ENCODE measurements at places on chromosomes 16 and 17.
A peak's percentile ranks its signal among the peaks of the same experiment; 100 is the strongest.

GRCh38 chr16:65855171-65856145 is 511.0 kb upstream of the CDH5 start:
- no peak for DNase-seq

GRCh38 chr16:85395913-85396878 is 216.9 kb upstream of the GSE1 start:
- DNase-seq, result no peak

DNA sequence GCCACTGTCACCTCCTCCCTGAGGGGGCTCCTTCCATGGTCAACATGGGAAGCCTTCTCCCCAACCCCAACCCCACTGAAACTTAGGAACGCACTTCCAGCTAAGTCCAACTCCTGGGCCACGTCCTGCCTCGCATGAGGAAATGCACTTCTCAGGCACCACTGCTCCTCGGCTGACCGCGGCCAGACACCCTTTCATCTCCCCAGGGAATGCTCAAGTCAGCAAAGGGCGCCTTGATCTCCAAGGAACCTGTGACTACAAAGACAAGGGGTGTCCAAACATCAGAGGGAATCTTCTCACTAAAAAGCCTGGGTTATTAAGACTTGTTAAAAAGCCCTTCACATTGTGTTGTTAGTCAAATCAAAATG is 124.9 kb upstream of the HSBP1 start:
- no peak for DNase-seq

- no peak for DNase-seq
These were observed 6.4 kb downstream of the NHERF1 start for GRCh38 chr17:74754832-74755231.

GRCh38 chr17:16491131-16491702 is 776 bp downstream of the LRRC75A start:
- no peak for DNase-seq

DNA sequence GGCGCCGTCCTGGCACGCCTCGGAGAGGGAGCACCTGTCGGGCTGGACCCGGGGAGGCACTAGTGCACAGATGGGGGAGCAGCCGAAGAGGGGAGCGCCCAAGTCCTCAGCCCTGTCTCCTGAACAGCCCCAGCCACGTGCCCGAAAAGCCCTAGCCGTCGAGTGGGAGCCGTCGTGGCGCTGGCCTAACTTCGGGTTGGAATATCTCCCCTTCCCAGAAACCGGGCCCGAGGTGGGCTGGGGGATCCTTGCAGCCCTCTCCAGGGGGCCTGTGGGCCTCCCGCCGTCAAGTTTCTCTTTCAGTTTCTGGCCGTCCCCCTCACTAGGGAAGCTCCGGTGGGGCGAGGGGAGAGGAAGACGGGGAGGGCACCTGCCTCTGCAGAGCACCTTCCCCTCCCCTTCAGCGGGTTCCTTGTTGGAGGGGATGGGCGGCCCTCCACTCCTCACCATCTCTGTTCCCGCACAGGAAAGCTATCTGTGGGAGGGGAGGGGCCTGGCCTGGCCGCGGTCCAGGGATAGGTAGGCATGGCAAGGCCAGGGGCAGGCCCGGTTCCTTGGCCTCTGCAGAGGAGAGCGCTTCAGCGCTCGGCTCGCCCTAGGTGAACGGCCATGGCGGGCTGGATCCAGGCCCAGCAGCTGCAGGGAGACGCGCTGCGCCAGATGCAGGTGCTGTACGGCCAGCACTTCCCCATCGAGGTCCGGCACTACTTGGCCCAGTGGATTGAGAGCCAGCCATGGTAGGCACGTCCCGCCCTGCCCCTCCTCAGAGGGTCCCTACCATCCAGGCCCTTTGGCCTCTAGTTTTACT is 709 bp downstream of the STAT5A start:
- no peak for DNase-seq

- no peak for DNase-seq
These were observed 18.7 kb upstream of the MC1R start for GRCh38 chr16:89899879-89900481.

- no peak for DNase-seq
These were observed 12.0 kb downstream of the SNN start for GRCh38 chr16:11679941-11680911.

DNA sequence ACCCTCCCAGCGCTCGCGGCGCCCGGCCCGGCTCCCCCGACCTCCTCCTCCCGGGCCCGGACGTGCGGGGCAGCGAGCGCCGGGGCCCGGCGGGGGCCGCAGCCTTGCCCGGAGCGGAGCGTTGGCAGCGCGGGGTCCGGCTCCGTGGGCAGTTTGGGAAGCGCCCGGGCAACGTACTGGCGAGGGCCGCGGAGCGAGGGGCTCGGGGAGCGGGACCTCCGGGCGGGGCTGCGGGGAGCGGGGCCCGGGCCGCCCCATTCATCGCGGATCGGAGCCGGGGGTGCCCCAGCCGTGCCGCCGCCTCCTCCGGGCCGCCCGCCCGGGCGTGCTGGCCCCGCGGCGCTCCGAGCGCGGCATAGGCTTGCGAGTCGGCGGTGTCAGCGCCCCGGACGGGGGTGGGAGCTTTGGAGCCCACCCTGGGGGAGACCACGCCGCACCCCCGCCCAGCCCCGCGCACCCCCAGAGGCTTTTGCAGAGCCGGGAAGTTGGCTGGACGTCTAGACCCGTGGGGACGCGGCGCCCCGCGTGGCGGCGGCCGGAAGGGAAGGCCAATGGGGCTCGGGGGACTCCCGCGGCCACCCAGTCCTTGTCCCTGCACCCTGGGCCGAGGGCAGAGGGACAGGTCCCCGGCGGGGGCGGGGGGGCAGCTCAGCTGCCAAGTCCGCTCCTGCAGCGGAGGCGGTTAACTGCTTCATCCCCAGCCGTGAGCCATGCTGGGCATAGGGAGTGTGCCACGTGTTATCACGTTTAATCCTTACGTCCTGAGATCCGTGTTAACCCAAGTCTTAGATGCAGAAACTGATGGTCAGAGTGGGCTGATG is 852 bp downstream of the ZNF469 start:
- no peak for DNase-seq

DNA sequence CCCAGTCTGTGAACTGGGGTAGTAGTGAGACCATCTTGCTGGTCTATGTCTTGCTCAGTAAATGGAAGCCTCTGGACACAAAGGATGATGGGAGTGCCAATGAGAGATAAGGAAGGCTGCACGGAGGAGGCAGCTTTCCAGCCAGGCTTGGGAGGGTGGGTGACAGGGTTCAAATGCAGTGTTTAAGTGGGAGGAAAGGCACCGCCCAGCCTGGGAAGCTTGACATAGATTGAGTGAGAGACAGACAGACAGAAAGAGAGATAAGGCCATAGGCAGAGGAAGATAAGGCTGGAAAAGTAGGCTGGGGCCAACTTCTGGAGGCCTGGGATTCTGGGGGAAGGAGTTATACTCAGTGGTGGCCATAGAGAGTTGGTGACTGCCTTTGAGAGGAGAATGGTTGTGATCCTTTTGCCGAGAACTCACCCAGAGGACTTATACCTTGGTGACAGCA is 7.2 kb upstream of the COL1A1 start:
- no peak for DNase-seq

GRCh38 chr17:4411201-4411600 is 22.5 kb upstream of the SPNS3 start:
- no peak for DNase-seq

DNA sequence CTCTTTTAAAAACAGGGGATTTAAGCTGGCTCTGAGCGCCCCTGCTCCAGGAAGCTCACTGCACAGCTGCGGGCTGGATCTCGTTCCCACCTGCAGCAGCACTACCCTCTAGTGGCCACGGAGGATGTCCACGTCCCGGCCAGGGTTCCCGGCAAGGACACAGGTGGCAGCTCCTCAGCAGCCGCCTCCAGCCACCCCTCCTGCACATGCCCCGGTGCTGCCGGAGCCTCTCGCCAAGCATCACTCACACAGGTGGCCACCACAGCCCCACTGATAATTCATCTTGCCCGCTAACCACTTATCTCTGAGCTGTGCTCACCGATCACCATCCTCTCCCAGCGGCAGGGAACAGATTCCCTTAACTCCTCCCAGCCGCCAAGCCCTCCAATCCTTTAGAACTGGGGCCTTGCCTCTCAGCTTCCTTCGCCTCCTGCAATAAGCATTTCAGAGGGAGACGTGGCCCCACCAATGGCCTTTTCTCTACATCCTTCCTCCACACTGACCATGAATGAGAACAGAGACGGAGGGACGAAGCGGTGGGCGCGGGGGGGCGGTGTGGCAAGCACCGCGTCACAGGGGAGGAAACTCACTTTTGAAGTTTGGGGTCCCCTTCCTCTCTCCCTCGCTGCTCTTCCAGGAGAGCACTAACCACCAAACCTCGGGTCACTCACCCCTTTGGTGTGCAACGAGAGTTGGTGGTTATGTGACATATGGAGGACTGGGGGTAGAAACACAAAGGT is 222.1 kb downstream of the RBFOX3 start:
- DNase-seq, result no peak

DNA sequence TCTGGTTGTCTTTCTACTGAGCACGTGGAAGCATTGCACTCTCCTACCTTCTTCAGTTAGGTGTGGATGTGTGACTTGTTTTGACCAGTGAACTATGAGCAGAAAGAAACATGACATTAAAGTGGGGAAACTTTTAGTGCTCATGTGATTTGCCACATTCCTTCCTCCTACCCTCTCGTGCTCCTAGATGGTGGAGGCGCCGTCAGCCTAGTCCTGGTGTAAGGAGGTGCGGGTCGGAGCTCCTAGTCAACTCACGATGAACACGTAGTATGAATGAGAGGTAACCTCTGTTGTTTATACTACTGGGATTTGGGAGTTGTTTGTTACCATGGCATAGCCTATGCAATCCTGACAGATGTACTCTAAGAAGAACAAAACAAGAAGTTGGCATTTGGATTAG is 47.4 kb downstream of the KSR1 start:
- DNase-seq, result no peak

DNA sequence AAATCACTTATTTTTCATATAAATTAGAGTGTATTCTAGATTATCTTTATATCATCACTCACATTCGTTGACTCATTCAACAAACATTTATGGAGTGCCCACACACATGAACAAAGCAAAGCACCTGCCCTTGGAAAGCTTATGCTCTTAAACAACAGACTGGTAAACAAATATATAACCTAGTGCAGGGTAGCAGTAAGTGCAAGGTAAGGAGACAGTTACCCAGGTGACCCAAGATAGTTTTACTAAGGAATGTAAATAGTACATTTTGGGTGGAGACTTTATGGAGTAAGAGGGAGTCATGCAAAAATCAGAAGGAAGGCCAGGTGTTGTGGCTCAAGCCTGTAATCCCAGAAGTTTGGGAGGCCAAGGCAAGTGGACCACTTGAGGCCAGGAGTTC is 40.4 kb upstream of the HELZ start:
- no peak for DNase-seq

DNA sequence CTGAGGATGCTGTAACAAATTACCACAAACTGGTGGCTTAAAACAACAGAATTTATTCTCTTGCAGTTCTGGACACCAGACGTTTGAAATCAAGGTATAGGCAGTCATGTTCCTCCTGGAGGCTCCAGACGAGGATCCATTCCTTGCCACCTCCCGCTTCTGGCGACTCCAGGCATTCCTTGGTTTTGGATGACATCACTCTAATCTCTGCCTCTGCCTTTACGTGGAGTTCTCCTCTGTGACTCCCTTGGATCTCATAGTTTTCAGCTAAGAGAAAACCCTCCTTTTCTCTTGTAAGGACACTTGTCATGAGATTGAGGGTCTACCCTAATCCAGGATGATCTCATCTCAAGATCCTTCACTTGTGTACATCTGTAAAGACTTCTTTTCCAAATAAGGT is 31.4 kb upstream of the HS3ST3B1 start:
- DNase-seq, result no peak

GRCh38 chr17:3539881-3540540 is 17.6 kb downstream of the TRPV3 start:
- DNase-seq, result no peak

- no peak for DNase-seq
These were observed 10.5 kb downstream of the HEXIM2 start for GRCh38 chr17:45172232-45172540.

- no peak for DNase-seq
These were observed 23.1 kb downstream of the MRC2 start for GRCh38 chr17:62650587-62650986.

GRCh38 chr17:81417879-81418709 is 22.8 kb downstream of the BAHCC1 start:
- no peak for DNase-seq

GRCh38 chr16:87465306-87465705 is 27.5 kb downstream of the ZCCHC14 start:
- DNase-seq, result no peak

- no peak for DNase-seq
These were observed 45.8 kb downstream of the SYT17 start for GRCh38 chr16:19213885-19214284.

GRCh38 chr17:65434251-65434650 is 127.2 kb downstream of the AXIN2 start:
- no peak for DNase-seq

DNA sequence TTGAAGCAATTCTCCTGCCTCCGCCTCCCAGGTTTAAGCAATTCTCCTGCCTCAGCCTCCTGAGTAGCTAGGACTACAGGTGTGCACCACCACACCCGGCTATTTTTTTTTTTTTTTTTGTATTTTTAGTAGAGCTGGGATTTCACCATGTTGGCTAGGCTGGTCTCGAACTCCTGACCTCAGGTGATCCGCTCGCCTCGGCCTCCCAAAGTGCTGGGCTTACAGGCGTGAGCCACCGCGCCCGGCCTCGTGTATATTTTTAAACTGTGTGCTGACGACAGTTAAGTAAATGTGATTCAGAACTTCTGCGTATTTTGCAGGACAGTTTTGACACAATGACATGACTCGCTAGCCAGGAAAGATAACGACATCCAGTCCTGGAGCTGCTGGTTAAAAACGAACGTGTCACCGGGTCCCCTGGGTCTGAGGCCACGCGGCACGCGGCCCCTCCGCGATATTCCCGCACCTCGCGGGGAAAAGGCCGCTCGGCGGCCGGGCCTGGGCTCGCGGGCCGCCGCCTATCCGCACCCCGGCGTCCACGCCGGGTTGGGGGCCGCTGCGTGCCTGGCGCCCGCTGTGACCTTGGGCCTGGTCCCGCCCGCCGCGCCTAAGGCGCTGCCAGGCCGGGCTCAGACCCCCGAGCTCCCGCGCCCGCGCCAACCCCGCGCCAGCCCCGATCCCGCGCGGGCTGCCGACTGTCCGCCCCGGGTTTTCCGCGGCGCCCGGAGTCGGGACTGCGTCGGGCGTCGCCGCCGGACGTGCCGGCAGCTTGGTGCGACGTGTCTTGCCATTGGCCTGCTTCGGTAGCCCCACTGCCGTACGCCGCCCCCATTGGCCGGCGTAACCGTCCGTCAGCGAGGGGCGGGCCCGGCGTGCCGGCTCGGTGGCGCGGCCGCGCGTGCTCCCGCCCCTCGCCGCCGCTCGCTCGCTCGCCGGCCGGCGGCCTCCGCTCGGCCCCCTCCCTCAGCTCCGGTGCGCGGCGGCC is at the start of gene FOXK2:
TSS of gene FOXK2 (plus strand) at position 907 of the 985 bp plus-strand sequence. CDS start 157 bp downstream, outside the sequence.
- DNase-seq, result peak; percentile 85

Measured in left renal cortex interstitium (tissue), 4 donors.